Stimulated activated CD8-positive, alpha-beta memory T cell treated with anti-CD3 and anti-CD28 coated beads, Interleukin-7, amount 100 ng/mL, for 48 hours (primary cell): ENCODE measurements at places on chromosomes 12 and 14.

GRCh38 chr12:51788876-51789275, 59.6 kb downstream of the FIGNL2 start:
- no peak for DNase-seq

DNA sequence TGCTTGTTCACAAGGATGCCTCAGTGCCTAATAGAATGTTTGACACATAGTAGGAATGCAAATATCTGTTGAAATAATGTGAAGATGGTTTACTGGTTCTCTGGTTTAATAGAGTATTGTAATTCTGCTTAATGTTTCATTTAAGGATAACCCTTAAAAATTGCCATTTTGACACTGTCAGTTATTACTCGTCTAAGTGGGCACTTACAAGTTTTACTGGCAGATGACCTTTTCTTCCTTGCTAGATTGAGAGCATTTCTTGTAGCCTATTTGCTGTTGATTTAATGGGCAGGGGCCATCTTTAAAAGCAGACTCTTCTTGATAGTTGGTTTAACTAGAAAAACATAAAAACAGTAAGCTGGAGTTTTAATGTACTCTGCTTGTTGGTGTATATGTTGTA, 1.9 kb downstream of the TMEM263 start:
- no peak for DNase-seq

DNA sequence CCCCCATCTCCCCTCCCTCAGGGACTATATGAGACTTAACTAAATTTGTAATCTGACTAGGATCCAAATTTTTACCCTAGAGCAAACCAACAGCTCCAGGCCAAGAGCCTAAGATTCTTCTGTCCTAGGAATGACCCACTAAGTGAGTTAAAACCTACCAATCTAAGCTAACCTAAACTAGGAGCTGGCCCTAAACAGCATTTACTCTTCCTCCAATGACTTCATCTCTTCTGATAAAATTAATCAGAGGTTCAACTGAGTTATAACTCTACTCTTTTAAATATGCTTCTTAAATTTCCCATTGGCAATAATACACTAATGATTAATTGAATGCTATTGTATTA, 39.9 kb upstream of the TMPO start:
- no peak for DNase-seq

DNA sequence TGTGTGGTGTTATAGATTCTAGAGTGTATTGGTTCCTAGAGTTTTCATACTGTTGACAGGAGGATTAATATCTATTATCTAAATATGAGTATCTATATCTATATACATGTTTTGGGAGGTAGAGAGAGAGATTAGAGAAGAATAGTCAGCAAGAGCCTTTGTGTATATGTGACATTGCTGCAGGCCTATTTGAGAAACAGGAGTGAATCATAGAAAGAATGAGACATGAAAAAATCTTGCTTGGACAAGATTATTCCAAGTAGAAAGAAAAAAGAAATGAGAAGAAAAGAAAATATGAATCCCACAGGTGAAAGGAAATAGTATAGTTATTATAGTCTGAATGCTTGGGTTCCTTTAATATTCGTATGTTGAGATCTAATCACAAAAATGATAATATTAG, 720.4 kb downstream of the RERGL start:
- DNase-seq, result no peak

DNA sequence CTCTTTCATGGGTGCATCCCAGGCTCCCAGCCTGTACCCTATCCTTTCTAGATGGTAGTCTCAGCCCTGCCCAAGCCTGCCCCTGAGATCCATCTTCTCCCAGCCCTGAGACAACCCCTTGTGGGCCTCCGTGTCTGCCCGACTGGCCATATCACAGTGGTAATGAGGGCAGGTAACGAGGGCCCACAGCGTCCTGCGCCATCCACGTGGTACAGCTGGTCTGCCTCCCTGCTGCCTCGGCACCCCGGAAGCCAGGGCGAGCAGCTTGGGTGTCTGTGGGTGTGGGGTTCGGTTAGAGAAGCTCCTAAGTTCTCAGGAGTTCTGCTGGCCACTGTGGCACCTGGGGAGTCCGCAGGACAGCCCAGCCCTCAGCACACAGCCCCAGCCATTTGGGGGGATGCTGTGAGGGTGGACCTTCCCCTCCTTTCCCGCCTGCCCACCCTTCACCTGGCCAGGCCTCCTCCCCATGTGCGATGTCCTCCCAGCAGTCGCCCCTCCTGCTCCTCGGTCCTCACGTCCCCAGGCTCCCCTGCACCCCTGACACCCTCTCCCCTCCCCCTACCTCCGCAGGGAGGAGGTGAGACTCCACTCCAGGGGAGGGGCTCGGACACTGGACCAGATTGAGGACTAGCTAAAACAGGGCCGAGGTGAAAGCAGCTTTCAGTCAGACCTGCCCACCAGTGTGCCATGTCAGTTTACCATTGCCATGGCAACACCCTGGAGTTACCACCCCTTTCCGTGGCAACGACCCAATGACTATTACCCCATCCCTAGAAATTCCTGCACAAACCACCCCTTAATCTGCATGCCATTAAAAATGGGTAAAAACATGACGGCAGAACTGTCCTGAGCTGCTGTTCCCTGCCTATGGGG, 69.0 kb downstream of the KIF26A start:
- DNase-seq, result no peak

- peak; percentile 64 for DNase-seq
Observed at GRCh38 chr12:104219908-104220404, 4.4 kb downstream of the TXNRD1 start.

GRCh38 chr14:42047421-42048055, 440.9 kb downstream of the LRFN5 start:
- no peak for DNase-seq

DNA sequence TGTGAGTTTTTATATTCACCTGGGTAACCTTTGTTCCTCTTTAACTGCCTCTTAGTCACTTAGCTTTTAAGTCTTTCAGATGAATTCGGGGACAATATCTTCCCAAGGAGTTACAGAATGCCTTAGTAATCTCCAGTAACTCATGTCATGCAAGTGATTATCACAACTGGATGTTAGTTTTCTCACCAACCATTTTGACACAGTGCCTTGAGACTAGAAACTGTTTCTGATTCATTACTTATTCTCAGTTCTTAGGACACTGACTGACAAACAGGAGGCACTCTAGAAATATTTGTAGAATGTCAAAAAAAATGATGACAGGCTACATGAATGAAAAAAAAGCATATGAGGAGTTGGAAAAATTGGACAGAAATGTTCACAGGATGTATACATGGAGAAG, 335.1 kb downstream of the ACSS3 start:
- no peak for DNase-seq

- no peak for DNase-seq
Observed at GRCh38 chr12:24027352-24027751, 77.9 kb upstream of the SOX5 start.

DNA sequence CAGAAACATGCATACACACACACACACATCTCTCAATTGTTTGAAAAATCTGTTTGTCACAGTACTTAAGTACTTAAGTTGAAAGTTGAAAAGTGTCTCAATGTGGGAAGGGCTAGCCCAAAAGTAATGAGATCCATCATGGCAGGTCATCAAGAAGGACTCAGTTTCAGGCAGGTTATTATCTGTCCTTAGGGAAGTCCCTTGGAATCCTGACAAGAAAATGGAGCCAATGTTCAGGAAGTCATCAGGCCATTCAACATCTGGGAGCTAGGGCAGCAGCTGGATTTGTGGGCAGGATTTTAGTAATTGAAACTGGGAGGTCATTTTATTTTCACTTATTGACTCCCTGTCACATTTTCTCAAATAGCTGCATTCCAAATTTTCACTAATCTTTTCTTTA, 56.0 kb downstream of the MSRB3 start:
- DNase-seq, result no peak

DNA sequence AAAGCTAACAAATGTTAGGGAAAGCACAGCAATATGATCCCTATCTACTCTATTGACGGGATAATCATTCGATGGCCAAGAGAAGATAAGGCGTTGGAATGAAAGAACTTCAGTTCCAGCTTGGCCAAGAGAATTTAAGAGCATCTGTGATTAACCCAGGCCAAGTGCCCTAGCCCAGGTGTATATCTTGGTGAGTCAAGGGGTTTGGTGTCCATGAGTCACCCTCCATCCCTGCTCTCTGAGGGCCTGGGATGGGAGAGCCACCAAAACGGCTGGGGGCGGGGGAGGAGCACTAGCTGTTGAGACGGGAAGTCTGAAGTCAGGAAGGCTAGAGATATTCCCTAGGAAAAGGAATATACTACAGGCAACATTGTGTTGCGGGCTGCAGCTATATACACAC, 13.0 kb downstream of the TBPL2 start:
- no peak for DNase-seq

- DNase-seq, result no peak
Observed at GRCh38 chr12:60539592-60539991, 943.8 kb downstream of the SLC16A7 start.

DNA sequence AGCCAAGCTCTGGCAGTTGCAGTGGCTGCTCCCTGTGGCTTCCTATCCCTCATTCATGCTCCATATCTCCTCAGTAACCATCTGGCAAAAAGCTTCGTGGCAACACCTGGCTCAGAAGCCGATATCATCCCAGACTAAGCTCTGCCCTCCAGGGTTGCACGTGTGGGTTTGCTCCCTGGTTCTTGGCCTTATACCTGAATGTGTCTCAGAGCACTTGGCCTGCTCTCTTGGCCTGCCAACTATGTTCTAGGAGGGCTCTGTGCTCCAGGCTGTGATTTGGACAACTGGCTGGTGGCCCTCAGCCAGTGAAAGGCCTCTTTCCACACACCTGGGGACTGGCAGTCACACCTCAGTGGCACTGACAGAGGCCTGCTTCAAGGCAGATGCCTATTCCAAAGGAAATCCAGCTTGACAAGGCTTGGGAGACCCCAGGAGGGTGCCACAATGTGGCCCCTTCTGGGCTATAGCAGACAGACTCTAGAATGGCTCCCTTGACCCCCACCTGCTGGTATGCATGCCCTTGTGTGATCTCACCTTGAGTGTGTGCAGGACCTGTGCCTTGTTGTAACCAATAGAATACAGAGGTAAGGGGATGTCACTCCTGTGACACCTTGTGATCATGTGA, 10.5 kb downstream of the PLD4 start:
- DNase-seq, result no peak

DNA sequence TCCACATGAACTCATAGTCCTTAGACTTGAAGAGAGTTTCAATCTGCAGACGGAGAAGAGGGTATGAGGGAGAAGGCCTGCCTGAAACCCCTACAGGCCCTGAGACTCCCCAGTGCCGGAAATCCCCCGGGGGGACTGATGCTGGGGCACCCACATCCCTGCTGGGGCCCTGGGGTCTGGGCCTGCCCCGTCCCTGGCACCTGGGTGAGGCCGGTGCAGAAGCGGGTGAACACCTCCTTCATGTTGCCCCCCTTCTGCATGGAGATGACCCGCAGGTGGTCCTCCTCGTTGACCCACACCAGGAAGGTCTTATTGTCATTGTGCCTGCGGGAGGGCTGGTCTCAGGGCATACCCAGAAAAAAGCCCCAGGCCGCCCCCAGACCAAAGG, 2.4 kb downstream of the CKB start:
- no peak for DNase-seq

- no peak for DNase-seq
Observed at GRCh38 chr12:82964446-82964845, 277.7 kb downstream of the TMTC2 start.

- DNase-seq, result peak; percentile 20
Observed at GRCh38 chr12:89525305-89525823, 483 bp downstream of the POC1B start.

GRCh38 chr14:94056579-94057308, 24.3 kb downstream of the DDX24 start:
- DNase-seq, result peak; percentile 36

DNA sequence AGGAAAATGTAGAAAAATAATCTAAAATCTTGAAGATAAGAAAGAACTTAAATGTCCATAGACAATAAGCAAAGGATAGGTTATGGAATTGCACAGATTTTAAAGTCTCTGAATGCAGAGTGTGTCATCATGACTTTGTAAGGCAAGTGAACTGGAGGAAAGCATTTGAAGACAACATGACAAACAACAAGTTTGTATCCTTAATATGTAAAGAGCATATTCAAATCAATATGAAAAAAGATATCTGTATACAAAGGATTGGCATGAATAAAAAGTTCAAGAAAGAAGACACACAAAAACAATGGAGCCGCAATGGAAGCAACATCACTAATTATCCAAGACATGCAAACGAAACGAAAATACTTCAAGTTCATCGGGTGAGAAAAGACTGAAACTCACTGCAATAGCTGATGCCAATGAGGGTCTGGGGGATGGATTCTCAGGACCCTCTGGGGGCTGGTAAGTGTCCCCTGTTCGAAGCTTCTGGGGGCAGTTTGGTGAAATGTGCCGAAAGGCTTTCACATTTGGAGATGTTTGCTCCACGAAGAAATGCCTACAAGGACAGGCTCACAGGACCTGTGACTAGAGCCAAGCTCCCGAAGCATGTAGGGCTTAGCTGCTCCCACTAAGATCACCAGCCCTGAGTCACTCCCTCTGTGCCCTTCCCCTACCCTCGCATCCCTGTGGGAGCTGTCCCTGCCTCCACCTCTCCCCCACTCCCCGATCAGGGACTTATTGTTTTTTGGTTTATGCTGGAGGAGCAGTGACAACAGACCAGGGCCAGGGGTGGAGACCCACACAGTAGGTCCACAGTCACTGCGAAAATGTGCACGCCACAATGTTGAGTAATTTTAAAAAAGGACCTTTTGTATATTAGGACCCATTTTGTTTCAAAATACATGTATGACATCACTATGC, 345.7 kb upstream of the SFSWAP start:
- no peak for DNase-seq

DNA sequence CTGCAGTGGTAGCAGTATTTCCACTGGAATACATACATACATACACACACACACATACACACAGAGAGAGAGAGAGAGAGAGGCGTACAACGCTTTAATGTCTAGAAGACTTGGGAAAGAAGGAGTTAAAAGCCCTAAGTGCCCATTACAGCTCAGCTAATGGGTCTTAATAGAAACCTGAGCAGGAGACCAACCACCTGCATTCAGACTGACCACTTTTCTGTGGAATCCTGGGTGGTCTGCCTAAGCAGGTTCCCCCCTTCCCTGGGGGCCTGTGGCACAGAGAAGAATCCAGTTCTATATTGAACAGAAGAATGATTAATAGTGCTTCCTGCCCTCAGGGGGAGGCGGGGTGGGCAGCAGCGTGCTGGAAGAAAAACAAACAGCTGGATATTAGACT, 312.4 kb upstream of the PRKD1 start:
- DNase-seq, result no peak

- DNase-seq, result no peak
Observed at GRCh38 chr12:101750152-101750551, 10.9 kb upstream of the SYCP3 start.

DNA sequence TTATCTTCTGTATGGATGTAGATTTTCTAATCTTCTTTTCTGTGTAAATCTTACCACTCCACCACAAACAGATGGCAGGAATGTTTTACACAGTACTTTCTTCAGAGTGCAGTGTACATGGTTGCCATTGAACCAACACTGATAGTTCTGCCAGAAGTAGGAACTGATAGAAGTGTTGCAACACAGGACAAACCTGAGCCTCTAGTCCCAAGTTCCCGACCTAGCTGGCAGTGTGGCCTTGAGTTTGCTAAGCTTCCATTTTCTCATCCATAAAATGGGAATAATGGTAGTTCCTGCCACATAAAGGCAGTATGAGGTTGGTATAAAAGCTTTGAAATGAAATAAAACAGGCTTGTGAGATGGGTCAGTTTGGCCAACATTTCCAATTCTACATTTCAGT, 50.8 kb upstream of the SAV1 start:
- no peak for DNase-seq

GRCh38 chr14:34592623-34593022, 37.3 kb downstream of the SNX6 start:
- no peak for DNase-seq

GRCh38 chr14:99554184-99554583, 49.8 kb downstream of the CCDC85C start:
- DNase-seq, result no peak

- DNase-seq, result no peak
Observed at GRCh38 chr12:79648881-79649280, 41.9 kb downstream of the PAWR start.
